Smooth muscle cell of the umbilical artery (primary cell): ENCODE measurements at places on chromosomes 1 and 21. TPM values are rescaled to one million over a fixed set of nuclear protein-coding genes. Genes with fewer than 3 reads are reported as not detected.

COL11A1 gene
- total RNA-seq, result 346 and 376 TPM in 2 replicates

RHEX gene
- not detected in 2 replicates for total RNA-seq

TRIM33 gene
- total RNA-seq, result 27.0 and 43.1 TPM in 2 replicates

CAMTA1 gene
- total RNA-seq, result 35.2 and 53.4 TPM in 2 replicates

LCE2A gene
- total RNA-seq, result not detected in 2 replicates
